ENCODE measurements at places on chromosomes 3 and 15. TPM values are rescaled to one million over a fixed set of nuclear protein-coding genes. Genes with fewer than 3 reads are reported as not detected.

FBLN2 gene
- not detected for total RNA-seq

ABCF3 gene
- total RNA-seq: 58.2 TPM

RBPMS2 gene
- not detected for total RNA-seq

GOLGA8R gene
- 1.3 TPM for total RNA-seq

KBTBD13 gene
- total RNA-seq: not detected

TNNC1 gene
- 2.7 TPM for total RNA-seq

FAN1 gene
- 11.6 TPM for total RNA-seq

FAM107A gene
- total RNA-seq: not detected

RHOV gene
- 0.25 TPM for total RNA-seq

ACTC1 gene
- total RNA-seq: not detected

CADPS gene
- not detected for total RNA-seq

KIF23 gene
- 47.2 TPM for total RNA-seq

DUOXA1 gene
- not detected for total RNA-seq

- no peak for DNase-seq
Observed at GRCh38 chr3:5056111-5056391, 66.0 kb upstream of the ARL8B start.

GRCh38 chr3:31129241-31129640, 234.8 kb upstream of the GADL1 start:
- DNase-seq: no peak

DNA sequence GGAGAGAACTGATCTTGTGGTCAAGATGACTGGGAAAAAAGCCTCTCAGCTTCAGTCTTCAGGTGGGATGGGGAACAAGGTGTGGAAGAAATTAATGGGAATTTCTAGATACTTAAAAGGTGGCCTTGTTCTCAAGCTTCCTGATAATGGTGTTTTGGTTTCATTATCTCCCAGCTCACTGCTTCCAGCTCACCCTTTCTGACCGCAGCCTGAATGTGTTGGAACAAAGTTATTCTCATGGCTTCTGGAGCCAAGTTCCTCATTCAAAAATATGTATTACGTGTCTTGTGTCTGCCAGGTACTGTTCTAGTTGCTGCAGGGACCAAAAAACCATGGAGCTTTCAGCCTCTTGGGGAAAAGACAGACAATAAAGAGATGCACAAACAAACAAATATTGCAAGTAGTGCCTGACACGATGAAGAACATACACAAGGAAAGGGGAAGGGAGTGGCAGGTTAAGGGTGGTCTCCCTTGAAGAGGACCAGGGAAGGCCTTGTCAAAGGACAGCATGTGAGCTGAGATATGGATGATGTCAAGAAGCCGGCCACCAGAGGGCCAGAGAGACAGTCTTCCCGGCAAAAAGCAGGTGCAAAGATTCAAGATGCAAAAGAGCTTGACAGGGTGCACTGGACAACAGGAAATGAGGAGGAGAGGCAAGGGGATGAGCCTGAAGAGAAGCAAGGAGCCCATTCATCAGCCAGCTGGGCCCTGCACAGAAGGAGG, 35.5 kb downstream of the ARRDC4 start:
- DNase-seq: peak; percentile 8

GRCh38 chr3:131067983-131068382, 41.3 kb downstream of the NEK11 start:
- no peak for DNase-seq

DNA sequence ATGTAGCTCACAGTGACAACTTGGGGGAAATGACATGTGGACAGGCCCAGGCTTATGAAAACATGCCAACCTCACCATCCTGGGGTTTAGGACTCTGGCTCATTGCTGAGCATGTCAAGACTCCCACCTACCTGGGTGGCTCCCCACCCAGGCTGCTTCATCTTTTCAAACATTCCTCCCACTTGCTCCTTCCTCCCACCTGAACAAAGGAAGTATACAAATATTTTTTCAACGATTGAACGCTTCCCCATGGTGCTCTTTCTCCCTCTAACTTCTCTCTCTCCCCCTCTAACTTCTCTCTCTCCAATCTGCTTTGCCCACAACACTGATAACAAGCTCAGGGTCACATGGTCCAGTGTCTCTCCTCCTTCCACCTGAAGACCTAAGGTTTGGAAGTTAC, 27.7 kb upstream of the CPEB1 start:
- no peak for DNase-seq

DNA sequence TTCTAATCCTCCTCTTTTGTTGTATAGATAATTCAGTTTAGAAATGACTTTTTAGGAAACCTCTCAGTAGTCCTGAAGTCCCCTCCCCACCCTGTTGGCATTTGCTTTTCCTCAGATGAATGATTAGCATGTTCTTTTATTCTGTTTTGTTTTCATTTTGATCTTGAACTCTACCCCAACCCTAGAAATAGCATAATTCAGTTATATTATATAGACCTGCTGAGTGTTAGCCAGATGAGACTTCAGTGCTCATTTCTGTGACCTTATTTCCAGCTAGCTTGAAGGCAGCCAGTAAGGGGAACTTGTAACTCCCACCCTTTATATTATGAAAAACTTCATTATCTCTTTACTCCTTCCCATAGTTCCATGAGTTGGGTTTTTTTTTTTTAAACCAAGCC, 41.2 kb downstream of the SNRK start:
- no peak for DNase-seq

GRCh38 chr15:70569714-70570231, 193.6 kb downstream of the UACA start:
- peak; percentile 57 for DNase-seq

- peak; percentile 47 for DNase-seq
Observed at GRCh38 chr15:31398677-31399301, 72.2 kb downstream of the KLF13 start.

- no peak for DNase-seq
Observed at GRCh38 chr15:60551781-60552161, 72.8 kb upstream of the ICE2 start.

- DNase-seq: no peak
Observed at GRCh38 chr3:170633573-170633972, 47.7 kb upstream of the SLC7A14 start.

DNA sequence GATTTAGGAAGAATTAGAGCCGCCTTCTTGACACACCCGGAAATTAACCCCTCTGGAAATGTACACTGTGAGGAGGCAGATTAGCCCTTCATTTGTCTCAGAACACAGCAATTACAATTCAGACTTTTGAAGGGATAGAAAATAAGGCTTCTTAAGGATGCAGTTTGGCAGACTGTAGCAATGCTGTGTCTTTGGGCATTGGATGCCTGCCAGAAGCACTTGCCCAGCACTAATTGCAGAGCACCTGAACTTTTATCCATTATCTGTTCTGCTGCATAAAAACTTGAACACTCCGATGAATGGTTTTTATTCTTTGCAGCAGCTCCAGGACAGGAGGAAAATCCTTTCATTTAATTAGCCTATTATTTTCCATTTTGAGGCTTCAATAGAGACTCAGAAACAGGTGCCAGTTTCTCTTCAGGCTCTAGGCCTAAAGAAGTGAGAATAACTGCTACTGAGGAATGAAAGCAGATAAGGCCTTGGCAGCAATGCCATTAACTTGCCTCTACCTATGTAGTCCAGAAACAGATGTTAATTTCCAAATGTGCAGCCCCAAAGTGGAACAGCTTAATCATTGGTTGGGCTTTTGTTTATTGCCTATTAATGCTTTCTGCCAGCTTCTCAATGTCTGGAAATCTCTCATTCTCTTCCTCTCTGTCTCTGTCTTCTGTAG, 418.5 kb downstream of the NSUN3 start:
- no peak for DNase-seq

GRCh38 chr15:63000706-63001105, 41.8 kb upstream of the TPM1 start:
- no peak for DNase-seq

DNA sequence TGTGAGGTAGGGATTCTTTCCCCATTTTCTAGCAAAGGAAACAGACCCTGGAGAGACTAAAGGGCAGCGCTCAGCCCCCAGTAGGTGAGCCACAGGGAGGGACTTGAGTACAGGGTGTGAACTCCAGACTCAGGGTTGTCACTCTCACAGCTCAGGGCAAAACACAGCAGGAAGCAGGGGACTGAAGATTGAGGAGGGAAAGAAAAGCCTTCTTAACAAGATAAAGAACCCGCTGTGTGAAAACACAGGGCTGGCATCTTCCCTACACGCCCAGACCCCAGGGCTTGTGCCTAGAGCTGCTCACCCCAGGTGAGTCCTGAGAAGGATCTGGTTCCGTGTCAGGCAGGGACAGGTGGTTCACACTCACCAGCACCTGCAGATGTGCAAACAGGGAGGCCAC, 59.6 kb downstream of the ABTB1 start:
- DNase-seq: no peak

GRCh38 chr3:62874711-62875557, at the start of gene CADPS:
Gene CADPS, minus strand, starts transcription at chr3:62875416. Its CDS starts 387 bp downstream, at chr3:62875029.
- no peak for DNase-seq

DNA sequence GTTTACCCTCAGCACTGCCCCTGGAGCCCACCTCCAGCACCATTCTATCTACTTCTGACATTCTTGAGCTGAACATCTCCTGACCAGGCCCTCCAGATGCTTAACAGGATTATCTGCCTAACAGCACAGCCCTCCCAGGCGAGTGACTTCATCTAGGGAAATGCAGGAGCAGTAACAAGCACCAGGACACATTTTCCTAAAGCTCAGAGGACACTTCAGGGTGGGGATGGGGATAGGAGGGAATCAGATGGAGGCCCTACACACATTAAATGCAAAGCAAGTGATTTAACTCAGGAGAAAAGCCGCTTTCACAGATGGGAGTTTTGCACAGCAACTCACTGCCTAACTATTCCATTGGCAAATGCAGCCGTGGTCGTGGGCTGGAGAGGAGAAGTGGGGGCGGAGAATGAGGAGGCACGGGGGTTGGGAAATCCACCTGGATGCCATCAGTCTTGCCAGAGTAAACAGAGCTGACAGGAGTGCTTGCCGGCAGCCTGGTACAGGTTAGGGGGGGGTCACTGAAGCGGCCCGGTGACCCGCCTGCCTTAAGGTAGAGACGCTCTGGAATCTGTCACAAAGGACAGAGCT, 21.3 kb upstream of the BNC1 start:
- DNase-seq: no peak

- DNase-seq: no peak
Observed at GRCh38 chr3:142914286-142914811, 25.5 kb upstream of the PCOLCE2 start.

- DNase-seq: peak; percentile 69
Observed at GRCh38 chr3:31704591-31705179, 172.0 kb downstream of the STT3B start.

DNA sequence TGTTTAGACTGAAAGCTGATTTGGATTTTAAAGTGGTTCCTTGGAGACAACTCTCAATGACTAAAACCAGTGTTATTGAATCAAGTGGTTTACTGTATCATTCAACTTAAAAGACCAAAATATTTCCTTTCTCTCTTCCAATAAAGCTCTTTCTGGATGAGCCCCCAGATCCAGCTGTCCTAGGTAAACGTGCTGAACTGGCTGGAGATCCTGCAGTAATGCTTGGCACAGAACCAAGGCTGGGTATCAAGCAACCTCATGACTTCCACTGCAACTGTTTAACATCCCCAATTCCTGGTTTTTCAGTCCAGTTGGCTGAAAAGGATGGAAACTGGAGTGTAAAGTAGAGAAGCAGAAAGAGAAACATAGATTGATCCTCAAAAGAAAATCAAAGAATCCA, 28.9 kb downstream of the SEC22C start:
- no peak for DNase-seq

GRCh38 chr3:15064299-15064834, 748 bp downstream of the MRPS25 start:
- peak; percentile 47 for DNase-seq

DNA sequence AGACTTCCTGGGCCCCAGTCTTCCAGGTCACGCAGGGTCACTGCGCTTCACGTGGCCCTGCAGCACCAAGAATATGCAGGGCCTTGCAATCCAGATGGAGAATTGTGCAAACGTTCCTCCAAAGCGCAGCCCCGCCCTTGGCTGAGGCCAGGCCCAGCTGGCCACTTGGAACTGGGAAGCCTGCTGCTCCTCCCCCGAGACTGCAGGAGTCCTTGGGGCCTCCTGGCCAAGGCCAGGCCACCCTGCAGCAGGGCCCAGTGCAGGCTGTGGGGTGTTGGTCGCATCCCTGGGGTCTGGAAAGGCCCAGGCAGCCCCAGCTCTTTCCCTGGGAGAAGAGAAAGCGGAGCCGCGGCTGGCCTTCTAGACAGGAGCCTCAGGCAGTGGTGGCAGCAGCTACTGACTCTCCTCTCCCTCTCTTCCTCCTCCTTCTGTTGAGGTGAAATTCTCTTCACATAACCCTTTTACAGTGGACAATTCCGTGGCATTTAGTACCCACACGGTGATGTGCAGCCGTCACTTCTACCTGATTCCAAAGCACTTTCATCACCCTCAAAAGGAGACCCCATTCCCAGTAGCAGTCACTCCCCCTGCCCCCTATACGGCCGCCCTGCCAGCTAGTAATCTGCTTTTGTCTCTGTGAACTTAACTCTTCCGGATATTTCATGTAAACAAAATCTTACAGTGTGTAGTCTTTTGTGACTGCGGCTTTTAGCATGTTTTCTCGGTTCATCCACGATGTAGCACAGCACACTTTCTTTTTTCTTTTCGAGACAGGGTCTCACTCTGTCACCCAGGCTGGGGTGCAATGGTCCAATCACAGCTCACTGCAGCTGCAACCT, 103.9 kb downstream of the TMEM266 start:
- no peak for DNase-seq

DNA sequence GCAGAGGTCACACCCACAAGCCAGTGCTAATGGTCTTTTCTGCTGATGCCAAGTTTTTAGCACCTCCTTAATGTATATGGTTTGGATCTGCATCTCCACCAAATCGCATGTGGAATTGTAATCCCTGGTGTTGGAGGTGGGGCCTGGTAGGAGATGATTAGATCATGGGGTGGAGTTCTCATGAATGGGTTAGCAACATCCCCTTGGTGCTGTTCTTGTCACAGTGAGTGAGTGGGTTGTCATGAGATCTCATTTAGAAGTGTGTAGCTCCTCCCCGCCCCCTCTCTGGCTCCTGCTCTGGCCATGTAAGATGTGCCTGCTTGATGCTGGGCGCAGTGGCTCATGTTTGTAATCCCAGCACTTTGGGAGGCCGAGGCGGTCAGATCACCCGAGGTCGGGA, 37.3 kb upstream of the KLHL6 start:
- peak; percentile 27 for DNase-seq

DNA sequence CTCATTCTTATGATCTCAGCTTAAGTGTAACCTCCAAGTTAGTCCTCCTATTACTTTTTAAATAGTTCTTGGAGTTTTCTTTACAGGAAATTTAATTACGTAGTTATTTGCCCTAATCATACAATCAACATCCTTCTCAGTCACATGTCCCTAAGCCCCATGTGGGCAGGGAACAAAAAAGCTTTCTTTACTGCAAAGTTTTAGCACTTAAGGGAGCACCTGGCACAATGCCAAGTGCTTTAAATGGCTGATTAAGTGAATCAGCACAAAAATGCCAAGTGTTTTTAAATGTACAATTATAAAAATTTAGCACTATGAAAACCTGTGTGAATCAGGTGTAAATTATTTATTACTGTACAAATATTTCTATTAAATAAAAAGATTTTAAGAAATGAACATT, 445.3 kb downstream of the C3orf38 start:
- no peak for DNase-seq

- no peak for DNase-seq
Observed at GRCh38 chr3:17207979-17208378, 323.2 kb downstream of the PLCL2 start.

- DNase-seq: no peak
Observed at GRCh38 chr3:126449621-126450051, 26.1 kb downstream of the ZXDC start.

GRCh38 chr3:195907684-195907933, 742 bp downstream of the TNK2 start:
- no peak for DNase-seq
